Activated naive CD4-positive, alpha-beta T cell treated with anti-CD3 and anti-CD28 coated beads, Interleukin-2, amount 10 ng/mL, durations not matched to agents 7 days and 5 days (primary cell): ENCODE measurements at places on chromosomes 4 and X.

DNA sequence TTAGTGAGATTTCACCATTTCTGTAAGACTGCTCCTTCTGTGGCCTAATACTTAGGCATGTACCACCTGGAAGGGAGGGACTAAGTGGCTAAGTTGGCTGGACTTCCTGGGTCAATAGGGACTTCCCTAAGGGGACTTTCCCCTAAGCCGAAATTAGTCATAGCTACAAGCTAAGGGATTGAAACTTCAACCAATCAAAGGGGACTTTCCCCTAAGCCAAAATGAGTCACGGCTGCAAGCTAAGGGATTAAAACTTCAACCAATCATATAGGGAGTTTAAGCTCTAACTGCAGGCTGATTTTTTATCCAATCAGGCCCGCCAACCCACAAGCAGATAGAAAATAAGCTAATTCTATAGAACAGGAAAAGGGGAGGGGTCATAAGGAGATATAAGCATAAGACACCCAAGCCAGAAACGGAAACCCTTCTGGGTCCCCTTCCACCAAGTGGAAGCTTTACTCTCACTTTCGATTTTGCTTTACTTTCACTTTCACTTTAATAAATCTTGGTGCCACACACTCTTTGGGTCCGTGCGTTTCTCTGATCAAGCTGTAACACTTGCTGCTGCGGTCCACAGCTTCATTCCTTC is 382.8 kb downstream of the KLHL4 start:
- H3K27me3 ChIP-seq, result no peaks in the 10 kb centered on the region
- H3K27ac ChIP-seq, result no peak overlapping the region
- no peaks in the 10 kb centered on the region for H3K4me1 ChIP-seq
- no peaks in the 10 kb centered on the region for H3K36me3 ChIP-seq

GRCh38 chr4:66633477-66633876 is 911.8 kb downstream of the CENPC start:
- no peak overlapping the region for H3K27ac ChIP-seq
- H3K4me3 ChIP-seq, result no peak overlapping the region
- no peaks in the 10 kb centered on the region for H3K4me1 ChIP-seq
- no peaks in the 10 kb centered on the region for H3K27me3 ChIP-seq
- H3K36me3 ChIP-seq, result no peaks in the 10 kb centered on the region
- no peak for DNase-seq

- H3K4me3 ChIP-seq, result no peak overlapping the region
- no peaks in the 10 kb centered on the region for H3K27me3 ChIP-seq
- no peaks in the 10 kb centered on the region for H3K4me1 ChIP-seq
- H3K27ac ChIP-seq, result no peak overlapping the region
- no peaks in the 10 kb centered on the region for H3K36me3 ChIP-seq
These were observed 100.5 kb upstream of the TBC1D9 start for GRCh38 chr4:140856621-140857062.

- no peak overlapping the region for H3K27ac ChIP-seq
- no peak for DNase-seq
- H3K36me3 ChIP-seq, result no peaks in the 10 kb centered on the region
- no peak overlapping the region for H3K4me3 ChIP-seq
- no peaks in the 10 kb centered on the region for H3K27me3 ChIP-seq
- no peaks in the 10 kb centered on the region for H3K4me1 ChIP-seq
These were observed 67.4 kb downstream of the DMP1 start for GRCh38 chr4:87717276-87718031.

- no peak overlapping the region for H3K27ac ChIP-seq
- H3K4me1 ChIP-seq, result peaks cover 24% of the 10 kb centered on the region
- H3K36me3 ChIP-seq, result peaks cover 11% of the 10 kb centered on the region
These were observed 95.9 kb downstream of the HS6ST2 start for GRCh38 chrX:132862562-132862961.

- H3K27ac ChIP-seq, result peak within 1 kb of the TSS; percentile 6
- peaks cover 24% of the 10 kb centered on the region for H3K4me1 ChIP-seq
- DNase-seq, result peak; percentile 52
- peak within 1 kb of the TSS; percentile 55 for H3K4me3 ChIP-seq
- H3K36me3 ChIP-seq, result peaks cover 4% of the 10 kb centered on the region
- H3K27me3 ChIP-seq, result peaks cover 33% of the 10 kb centered on the region
These were observed at the start of gene BANK1 for GRCh38 chr4:101790521-101791181. TSS of gene BANK1 (plus strand) at chr4:101790730. CDS start at chr4:101790881, 151 bp downstream.

DNA sequence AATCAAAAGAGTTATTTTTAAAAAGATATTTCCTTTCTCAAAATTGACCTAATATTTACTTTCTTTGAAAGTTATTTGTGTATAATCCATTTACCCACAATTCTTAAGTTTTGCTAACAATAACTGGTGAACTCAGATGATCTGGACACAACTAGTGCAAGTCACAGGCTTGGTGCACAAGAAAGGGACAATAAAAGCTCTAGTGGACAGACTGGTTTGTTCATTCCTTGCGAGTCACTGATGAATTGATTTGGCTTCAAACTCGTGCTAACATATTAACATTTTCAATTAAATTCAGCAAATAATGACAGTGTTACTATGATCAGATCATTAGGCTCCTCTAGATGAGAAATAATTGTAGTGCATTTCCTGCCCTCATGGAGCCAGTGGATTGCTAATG is 169.2 kb downstream of the BMPR1B start:
- H3K27ac ChIP-seq, result no peak overlapping the region
- H3K4me1 ChIP-seq, result no peaks in the 10 kb centered on the region
- no peaks in the 10 kb centered on the region for H3K27me3 ChIP-seq
- H3K36me3 ChIP-seq, result no peaks in the 10 kb centered on the region
- DNase-seq, result no peak

DNA sequence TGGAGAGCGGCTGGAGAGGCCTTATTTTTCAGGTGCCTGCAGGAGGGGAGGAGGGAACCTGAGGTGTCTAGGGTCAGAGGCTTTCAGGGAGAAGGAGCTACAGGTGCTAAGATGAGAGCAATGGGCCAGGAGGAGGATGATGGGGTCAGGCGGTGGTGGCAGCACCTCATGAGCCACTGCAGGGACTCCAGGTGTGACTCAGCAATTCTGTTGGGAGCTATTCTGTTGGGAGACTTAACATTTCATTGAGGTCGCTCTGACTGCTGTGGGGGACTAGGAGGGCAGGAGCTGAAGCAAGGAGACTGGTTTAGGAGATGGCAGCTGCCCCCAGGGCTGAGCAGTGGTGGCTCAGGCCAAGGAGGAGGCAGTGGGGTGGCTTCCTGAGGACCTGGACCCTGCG is 65.0 kb downstream of the CLDN34 start:
- no peaks in the 10 kb centered on the region for H3K36me3 ChIP-seq
- no peak for DNase-seq
- no peaks in the 10 kb centered on the region for H3K27me3 ChIP-seq
- no peaks in the 10 kb centered on the region for H3K4me1 ChIP-seq
- no peak overlapping the region for H3K4me3 ChIP-seq
- H3K27ac ChIP-seq, result no peak overlapping the region

- H3K27me3 ChIP-seq, result no peaks in the 10 kb centered on the region
- H3K36me3 ChIP-seq, result peaks cover 2% of the 10 kb centered on the region
- no peak overlapping the region for H3K4me3 ChIP-seq
- peaks cover 2% of the 10 kb centered on the region for H3K4me1 ChIP-seq
- no peak for DNase-seq
These were observed 46.0 kb downstream of the GALNT7 start for GRCh38 chr4:173214661-173215060.
